ENCODE measurements at places on chromosomes 13 and 19.

- DNase-seq, result peak; percentile 76
Measured at GRCh38 chr19:35879770-35880317, 11.5 kb downstream of the APLP1 start.

DNA sequence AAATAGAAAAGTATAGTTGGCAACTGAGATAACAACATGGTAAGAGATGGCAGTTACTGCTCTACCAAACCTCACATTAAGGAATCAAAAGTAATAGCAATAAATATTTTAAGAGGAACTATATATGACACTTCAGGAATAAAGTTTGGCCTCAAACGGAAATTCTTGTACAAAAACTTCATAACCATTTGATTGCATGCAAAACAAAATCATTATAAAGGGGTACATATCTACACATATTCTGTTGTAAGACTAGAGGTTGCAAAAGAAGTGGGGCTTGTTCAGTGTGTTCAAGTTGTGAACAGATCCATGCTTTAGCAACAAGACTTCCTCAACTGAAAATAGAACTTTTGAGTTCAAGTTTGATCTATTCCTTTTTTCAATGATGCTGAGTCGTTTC lies 133.5 kb upstream of the MIR17HG start:
- DNase-seq, result no peak

- DNase-seq, result no peak
Measured at GRCh38 chr13:30442926-30443325, 20.6 kb downstream of the UBE2L5 start.

DNA sequence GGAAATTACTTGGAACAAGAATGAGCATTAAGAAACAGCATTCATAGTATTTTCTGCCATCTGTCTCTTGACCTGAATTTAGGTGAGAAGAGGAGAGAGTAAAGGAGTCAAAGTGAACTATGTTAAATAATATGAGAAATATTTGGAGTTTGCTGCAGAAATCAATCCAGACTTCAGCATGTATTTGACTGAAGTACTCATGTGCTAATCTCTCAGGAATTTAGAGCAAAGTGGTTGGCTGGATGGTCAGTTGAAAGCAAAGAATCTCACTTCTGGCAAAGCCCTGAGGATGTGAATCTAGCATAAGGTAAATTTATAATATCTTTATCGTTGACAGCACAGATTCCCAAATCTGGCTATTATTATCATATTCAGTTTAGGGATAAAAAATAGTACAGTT lies 394.3 kb downstream of the PCDH17 start:
- DNase-seq, result no peak

DNA sequence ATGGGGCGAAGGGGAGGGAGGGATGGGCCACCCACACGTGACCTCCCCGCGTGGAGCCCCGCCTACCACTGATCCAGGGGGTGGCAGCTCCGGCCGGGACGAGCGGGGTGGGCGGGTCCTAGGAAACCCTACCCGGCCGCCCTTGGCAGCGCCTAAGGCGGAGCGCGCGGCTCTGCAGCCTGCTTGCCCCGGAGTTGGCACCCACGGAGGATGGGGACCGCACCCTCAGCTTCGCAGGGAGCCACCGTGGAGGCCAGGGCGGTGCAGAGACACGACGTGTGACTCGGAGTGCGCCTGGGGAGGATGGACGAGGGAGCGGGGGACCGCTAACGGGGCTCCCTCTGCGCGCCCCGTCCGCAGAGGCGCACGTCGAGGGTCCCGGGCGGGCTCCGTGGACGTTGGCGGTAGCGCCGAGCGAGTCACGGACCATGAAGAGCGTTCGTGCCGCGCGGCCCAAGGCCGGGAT lies at the start of gene RGS9BP:
TSS of gene RGS9BP (plus strand) at position 129 of the 466 bp plus-strand sequence. CDS start 416 bp downstream, outside the sequence.
- DNase-seq, result peak; percentile 67

DNA sequence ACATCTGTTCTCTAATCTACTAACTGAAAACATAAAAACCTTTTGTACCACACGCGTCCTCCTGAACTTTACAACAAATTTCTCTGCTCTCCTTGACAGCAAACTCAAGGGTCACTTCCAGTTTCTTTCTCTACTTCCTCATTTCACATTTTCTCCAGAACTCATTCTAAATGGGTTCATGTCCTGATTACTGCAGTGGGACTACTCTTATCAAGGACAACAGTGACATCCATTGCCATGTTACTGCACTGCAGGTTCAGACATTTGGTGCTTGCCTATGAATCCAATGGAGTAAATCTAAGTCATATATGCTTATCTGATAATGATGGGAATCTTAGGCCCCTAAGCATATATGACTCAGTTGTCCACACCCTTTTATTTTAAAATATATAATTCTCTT lies 35.3 kb downstream of the FPR3 start:
- DNase-seq, result peak; percentile 49

DNA sequence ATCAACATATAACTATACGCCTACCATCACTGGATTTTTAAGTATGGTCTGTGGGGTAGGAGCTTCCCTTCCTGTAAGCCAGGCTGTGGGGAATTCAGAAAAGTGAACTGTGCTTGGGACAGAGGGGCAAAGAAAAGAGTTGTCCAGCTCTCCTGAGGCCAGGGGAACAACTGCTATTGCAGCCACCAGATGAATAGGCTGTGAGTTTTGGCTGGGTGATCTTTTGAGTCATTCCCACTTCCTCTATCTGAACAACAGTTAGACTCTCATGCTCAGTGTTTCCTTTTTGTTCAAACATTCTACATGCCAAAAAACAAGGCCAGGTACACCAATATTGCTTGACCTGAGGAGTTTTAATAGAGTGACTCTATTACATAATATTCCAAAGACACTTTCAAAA lies 426.2 kb upstream of the DACH1 start:
- no peak for DNase-seq

DNA sequence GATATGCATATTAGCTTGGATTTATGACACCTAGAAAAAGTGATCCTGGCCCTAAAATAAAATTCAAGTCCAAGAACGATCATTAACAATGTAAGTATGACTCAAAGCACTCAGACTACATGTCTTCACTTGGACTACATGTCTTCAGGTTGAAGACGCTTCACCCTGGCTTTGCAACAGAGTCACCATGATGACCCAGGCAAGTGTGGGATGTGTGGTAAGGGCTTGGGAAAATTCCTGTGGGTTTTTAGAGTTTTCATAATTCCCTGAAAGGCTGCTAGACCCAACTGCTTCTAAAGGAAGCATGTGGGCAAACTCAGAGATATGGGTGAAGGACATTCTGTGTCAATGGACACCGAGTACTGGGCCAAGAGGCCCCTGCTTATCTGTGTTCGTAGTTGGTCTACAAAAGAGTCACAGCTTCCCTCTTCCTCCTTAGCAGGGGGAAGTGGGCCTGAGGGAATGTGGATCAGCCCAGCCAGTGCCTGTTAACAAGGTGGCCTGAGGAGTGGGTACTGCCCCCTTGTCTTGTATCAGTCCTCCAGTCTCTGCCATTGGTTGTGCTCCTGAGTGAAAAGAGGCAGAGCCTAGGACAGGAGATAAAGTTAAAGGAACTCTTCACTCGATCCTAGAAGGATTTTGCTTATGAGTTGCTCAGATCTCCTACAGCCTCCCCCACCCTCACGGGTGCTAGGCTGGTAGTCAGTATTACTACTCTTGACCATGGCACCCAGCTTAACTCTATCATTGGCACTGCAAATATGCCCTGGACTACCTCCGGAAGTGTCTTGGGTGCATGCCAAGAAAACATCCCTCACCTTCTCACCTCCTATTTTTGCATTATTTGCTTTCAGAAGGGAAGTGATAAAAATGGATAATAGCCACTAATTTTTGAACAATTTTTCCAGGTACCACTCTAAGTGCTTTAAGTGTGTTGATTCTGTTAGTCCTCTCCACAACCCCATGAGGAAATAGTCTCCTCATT lies 406.3 kb downstream of the COG6 start:
- DNase-seq, result no peak

DNA sequence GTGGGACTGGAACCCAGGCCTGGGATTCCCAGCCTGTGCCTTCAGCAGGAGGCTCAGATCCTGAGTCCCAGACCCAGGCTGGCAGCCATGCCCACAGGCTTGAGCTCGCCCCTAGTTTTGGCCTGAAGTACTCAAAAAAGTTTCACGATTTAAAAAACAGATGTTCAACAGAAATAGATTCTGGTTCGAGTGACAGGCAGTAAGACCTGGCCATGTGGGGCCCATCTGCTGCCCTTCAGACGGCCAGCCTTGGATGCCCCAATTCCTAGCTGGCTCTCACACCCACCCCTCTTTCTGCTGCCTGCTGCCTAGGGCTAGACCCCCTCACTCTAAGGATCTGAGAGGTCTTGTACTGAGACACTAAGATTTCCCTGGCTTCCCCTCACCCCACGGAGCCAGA lies 2.8 kb upstream of the DMPK start:
- no peak for DNase-seq

GRCh38 chr13:18952225-18953016 lies 229.2 kb downstream of the TUBA3C start:
- DNase-seq, result no peak

DNA sequence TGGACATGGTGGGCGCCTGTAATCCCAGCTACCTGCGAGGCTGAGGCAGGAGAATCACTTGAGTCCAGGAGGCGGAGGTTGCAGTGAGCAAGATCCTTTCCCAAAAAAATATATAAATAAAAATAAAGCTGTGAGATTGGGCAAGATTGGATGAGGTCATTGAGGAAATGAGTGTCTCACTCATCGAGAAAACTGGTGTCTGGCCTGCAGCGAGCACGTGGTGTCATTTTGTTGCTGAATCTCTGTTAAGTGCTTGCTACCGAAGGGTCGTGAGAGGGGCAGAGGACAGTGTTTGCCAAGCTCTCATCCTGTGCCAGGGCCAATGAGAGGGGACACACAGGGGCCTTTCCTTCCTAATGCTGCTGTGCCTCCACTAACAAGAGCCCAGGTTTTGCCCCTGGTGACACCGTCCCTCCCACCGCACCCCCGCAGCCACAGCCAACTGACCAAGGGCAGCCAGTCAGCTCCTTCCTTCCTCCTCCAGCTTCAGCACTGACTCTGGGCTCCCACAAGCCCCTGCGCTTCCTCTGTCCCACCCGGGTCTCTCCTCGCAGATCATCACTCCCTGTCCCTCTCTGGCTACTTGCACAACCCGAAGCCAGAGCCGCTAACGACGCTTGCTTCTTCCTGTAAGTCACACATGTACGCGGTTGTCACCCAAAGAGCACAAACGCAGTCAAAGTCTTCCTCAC lies 3.2 kb downstream of the POLD1 start:
- DNase-seq, result peak; percentile 58

GRCh38 chr13:111632906-111633305 lies 312.5 kb downstream of the TEX29 start:
- no peak for DNase-seq

DNA sequence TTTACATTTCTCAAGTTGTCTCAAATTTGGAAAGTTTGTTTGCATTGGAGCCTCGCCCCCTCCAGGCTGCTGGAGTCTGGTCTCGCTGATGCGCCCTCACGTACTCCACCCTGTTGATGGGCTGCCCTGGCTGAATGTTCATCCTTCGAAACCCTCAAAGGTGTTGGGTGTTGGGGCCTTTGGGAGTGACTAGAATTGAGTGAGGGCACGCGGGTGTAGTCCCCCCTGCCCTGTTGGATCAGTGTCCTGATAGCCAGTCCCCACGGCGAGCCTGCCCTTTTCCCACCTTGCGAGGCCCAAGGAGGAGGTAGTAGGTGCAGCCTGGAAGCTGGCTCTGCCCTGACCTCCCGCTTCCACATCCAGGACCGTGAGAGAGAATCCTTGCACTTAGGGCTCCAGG lies 14.8 kb downstream of the TFDP1 start:
- no peak for DNase-seq

DNA sequence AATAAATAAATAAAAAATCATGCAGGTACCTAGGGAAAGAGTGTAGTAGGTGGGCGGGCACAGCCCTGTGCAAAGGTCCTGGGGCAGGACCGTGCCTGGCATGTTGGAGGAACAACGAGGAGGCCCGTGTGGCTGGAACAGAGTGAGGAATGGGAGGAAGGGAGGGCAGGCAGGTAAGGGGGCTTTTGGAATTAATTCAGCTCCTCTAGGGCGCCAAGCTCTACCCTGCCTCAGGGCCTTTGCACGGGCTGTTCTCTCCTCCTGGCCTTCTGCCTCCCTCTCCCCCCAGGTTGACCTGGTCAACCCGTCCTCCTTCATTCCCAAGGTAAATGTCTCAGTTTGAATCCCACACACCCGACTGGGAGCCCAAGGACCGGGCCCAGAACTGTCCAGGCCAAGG lies 31.1 kb upstream of the SEMA6B start:
- DNase-seq, result no peak

- no peak for DNase-seq
Measured at GRCh38 chr19:41604831-41605230, 22.0 kb downstream of the CEACAM4 start.

DNA sequence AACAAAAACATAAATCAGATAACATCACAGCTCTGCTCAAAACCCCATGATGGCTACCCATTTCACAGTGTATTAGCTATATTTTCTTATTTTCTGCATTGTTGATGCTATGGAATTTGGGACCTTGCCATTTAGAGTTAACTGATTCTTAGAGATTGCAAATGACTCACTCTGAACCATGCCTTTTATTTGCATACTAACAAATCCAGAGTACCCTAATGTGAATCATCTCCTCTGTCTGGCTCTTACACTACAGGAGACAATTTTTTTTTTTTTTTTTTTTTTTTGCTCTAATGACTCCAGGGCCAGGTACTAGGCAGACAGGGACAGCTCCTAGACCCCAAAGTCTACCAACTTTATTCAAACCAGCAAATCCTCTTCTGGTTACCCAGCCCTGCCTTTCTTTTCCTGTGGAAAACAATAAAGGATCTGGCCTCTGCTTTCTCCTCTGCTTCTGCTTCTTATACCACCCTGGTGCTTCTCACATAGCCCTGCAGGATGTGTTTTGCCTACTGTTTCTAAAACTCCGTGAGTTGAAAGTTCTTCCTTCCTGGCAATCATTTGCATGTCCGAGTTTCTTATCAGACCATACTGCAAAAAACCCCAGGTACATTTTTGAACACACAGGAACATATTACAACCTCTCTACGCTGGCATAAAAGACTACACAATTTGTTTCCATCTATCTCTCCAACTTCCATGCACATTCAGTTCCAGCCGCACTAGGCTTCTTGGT lies 10.6 kb upstream of the ZNF460 start:
- no peak for DNase-seq

DNA sequence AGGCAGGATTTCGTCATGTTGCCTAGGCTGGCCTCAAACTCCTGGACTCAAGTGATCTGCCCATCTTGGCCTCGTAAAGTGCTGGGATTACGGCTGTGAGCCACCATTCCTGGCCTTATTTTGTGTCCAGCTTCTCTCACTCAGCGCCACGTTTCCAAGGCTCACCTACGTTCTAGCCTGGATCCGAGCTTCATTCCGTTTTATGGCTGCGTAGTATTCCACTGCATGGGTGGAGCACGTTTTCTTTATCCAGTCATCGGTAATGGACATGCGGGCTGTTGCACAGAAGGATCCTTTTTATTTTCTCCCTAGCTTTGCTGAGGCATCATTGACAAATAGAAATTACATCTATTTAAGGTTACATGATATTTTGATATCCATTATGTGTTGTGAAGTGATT lies 16.6 kb downstream of the ADGRL1 start:
- no peak for DNase-seq

- DNase-seq, result no peak
Measured at GRCh38 chr13:60167121-60167520, 3.4 kb upstream of the DIAPH3 start.

All from CD4-positive, alpha-beta T cell treated with Interleukin-15 for 1 hour (primary cell).